ENCODE measurements at places on chromosomes 12 and 14. TPM values are rescaled to one million over a fixed set of nuclear protein-coding genes. Genes with fewer than 3 reads are reported as not detected.

DNA sequence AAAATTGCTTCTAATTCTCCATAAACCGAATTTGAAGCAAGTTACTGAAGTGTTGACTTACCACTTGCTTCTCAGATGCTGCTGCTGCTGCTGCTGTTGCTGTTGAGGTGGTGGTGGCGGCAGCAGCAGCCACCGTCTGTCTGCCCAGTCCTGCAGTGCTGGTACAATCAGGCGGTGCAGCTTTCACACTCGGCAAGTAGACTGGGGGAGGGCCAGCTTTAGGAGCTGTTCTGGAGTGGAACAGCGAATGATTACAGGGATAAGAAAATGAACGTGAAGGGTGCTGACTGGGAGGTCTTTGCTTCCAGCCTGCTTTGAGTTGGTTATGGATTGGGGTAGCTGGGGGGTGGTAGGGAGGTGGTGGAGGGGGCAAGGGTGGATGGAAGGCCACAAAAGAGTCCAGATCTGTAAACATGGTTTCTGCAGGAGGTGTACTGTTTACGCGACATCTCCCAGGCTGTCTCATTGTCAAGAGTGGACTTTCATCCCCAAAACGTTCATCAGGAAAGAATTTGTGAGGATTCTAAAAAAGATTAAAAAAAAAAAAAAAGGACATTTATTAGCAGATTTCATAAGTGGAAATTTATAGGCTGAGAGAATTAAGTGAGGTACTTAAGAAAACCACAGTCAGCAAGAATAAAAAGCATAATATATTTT, 38.8 kb downstream of the UBR7 start:
- DNase-seq: no peak
- peaks cover 17% of the 10 kb centered on the region for H3K4me1 ChIP-seq
- H3K4me3 ChIP-seq: no peak overlapping the region
- H3K27me3 ChIP-seq: no peaks in the 10 kb centered on the region
- peaks cover 16% of the 10 kb centered on the region for H3K36me3 ChIP-seq

GRCh38 chr14:53106768-53107167, 46.4 kb downstream of the DDHD1 start:
- no peak overlapping the region for H3K4me3 ChIP-seq
- H3K27ac ChIP-seq: no peak overlapping the region
- DNase-seq: no peak
- peaks cover 18% of the 10 kb centered on the region for H3K4me1 ChIP-seq
- H3K36me3 ChIP-seq: no peaks in the 10 kb centered on the region

- H3K27me3 ChIP-seq: no peaks in the 10 kb centered on the region
- no peak for DNase-seq
- no peaks in the 10 kb centered on the region for H3K36me3 ChIP-seq
- H3K4me1 ChIP-seq: no peaks in the 10 kb centered on the region
Observed at GRCh38 chr12:23253191-23253590, 628.2 kb downstream of the ETNK1 start.

DNA sequence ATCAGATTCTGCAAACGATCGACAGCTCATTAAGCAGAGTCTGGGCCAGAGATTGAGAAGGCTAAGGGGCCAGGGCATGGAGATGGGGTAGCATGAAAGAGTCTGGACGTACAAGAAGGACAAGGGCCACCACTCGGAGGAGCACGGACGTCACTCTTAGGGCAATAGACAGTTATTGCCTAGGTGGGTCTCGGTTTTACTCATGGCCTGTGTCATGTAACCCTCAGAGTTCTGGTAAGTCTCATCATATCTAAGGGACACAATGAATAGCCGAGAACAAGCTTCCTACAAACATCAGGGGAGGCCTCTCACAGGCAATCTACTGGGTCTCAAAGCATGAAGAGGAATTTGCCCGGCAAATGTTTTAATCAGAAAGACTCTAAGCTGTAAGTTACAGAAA, 30.4 kb upstream of the ITPK1 start:
- no peak overlapping the region for H3K27ac ChIP-seq
- no peak overlapping the region for H3K4me3 ChIP-seq
- H3K27me3 ChIP-seq: no peaks in the 10 kb centered on the region
- DNase-seq: no peak

DNA sequence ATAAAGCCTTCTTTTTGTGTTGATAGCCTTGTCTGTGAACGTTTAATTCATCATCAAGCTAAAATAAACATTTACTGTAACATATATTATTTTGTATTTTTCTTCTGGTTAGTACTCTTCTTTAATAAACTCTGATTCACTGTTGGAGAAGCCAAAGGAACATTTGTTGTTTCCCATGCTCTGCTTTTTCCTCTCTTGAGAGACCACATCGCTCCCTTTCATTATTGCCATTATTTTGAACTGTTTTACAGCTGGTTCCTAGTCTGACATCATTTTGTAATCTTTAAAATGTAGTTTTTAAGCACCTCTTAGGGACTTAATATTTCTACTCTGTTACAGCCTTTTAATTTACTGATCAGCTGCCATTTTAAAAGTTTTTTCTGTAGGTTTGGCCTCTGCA, 301.8 kb downstream of the NPAS3 start:
- no peaks in the 10 kb centered on the region for H3K4me1 ChIP-seq
- no peak overlapping the region for H3K27ac ChIP-seq
- no peak for DNase-seq

DNA sequence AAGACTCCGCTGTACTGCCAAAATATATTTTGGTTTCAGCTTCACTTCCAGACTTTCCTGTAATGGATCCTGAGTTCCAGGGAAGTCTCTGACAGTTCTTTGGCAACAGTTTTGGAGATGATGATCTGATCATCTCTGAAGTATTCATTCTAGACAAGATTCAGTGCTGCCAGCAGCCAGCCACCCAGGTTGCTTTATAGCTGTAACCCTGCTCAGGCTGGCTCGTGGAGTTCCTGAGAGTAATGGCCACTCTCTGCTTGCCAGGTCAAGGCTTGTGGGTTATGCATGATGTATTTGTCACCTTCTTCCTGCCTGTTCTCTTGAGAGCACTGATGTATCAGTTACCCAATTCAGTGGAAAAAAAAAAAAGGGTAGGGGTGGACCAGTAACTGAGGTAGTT, 124.3 kb downstream of the PPHLN1 start:
- H3K4me3 ChIP-seq: no peak overlapping the region
- no peaks in the 10 kb centered on the region for H3K27me3 ChIP-seq
- H3K36me3 ChIP-seq: peaks cover 2% of the 10 kb centered on the region

DNA sequence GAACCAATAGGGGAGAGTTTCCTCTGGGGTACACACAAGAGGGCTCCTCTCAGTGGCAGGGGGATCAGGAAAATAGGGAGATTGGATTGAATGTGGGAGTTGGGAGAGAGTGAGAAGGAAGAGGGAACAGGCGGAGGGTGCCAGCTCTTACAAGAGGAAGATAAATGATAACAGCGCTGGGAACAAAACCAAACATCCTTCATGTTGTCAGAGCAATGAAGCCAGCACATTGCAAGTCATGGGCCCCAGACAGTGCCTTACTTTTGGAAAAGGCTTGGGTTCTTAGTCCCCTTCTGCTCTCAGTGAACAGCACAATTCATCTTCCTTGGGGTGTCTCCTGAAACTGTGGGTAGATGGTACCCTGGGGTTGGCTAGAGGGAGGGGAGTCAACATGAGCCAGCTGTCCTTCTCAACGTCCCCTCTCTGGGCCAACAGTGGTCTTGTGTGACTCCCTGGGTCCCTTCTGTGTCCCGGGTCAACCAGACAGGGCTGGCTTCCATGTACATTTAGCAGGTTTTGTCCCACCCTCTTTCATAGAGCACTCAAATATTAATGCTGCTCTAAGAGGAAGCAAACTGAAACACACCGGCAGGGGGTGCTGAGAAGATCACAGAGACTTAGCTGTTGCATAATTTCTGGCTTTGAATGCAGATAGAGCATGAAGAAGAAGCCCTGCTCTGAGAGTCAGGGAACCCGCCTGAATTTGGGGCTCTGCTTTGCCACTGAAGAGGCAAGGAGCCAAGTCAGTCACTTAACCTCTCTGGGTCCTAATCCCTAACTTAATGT, 138.5 kb downstream of the ESRRB start:
- no peaks in the 10 kb centered on the region for H3K4me1 ChIP-seq
- H3K27ac ChIP-seq: no peak overlapping the region
- DNase-seq: peak; percentile 58

The CLEC1B gene
- not detected for total RNA-seq

The VRTN gene
- total RNA-seq: not detected

DNA sequence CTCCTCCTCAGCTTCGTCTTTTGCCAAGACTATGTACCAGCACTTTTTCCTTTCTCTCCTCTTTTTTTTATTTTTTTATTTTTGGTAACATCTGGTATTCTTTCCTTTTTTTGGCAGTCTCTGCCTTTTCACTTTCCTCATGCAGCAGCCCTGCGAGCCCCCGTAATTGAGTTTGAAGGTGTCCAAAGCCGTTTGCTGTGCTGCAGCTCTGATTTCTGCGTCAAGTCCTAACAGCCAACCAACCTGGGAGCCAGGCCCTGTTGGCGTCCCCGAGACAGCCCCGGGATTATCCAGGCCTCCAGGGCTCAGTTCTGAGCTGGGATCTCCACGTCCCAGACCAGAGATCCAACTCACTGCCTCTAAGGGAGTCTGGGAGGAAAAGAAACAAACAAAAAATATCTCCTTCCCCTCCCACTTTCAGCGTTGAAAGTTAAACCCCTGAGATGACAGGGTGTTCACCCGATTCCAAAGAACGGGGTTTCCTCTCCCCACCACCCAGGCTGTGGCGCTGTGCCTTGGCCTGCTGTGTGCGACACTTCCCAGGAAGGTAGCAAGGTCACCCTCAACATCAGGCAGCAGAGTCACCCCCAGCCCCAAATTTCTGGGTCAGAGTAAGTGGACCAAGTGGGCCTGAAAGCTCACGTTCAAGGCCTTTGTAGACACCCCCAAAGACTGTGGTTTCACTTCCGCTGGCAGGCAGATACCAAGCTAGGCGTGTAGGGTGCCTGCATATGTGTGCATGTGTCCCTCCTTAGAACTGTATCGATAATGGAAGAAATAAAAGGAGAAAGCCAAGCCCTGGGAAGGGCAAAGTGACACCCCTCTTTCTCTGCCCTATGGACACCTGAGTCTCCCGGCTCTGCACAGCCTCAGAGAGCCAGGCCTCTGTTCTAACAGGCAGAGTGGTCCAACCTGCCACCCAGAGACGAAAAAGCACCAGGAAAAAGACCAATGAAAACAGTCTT, 11.1 kb downstream of the BCL11B start:
- no peaks in the 10 kb centered on the region for H3K36me3 ChIP-seq
- no peak overlapping the region for H3K4me3 ChIP-seq
- no peak overlapping the region for H3K27ac ChIP-seq
- no peaks in the 10 kb centered on the region for H3K4me1 ChIP-seq

DNA sequence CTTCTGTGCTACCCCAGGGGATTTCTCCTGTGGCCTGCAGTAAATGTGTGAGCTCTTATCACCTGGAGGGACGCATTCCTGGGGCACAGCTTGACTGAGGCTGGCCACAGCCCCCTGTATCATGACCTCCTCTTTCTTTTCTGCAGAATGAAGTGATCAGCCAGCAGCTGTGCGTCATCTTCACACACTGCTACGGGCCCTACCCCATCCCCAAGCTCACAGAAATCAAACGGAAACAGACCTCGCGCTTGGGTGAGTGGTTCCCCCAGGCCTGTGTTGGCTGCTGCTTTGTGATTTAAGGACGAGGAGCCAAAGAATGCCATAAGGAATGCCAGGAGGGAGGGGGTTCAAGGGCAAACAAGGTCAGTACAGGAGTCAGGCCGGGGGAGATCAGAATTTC, 50.5 kb upstream of the PWP1 start:
- peaks cover 19% of the 10 kb centered on the region for H3K4me1 ChIP-seq
- no peak for DNase-seq
- H3K27ac ChIP-seq: no peak overlapping the region
- H3K36me3 ChIP-seq: no peaks in the 10 kb centered on the region
- no peaks in the 10 kb centered on the region for H3K27me3 ChIP-seq

- DNase-seq: no peak
- peaks cover 26% of the 10 kb centered on the region for H3K4me1 ChIP-seq
- H3K27me3 ChIP-seq: peaks cover 2% of the 10 kb centered on the region
- H3K4me3 ChIP-seq: no peak overlapping the region
- H3K36me3 ChIP-seq: no peaks in the 10 kb centered on the region
Observed at GRCh38 chr12:53208877-53209463, 1.9 kb upstream of the ITGB7 start.

The SLC6A13 gene
- total RNA-seq: 0.52 TPM

The CRIP1 gene
- 53.9 TPM for total RNA-seq

- no peak overlapping the region for H3K4me3 ChIP-seq
- no peaks in the 10 kb centered on the region for H3K27me3 ChIP-seq
- H3K36me3 ChIP-seq: peaks cover 47% of the 10 kb centered on the region
Observed at GRCh38 chr12:7203109-7203508, 13.6 kb downstream of the PEX5 start.

- no peaks in the 10 kb centered on the region for H3K36me3 ChIP-seq
- peaks cover 7% of the 10 kb centered on the region for H3K27me3 ChIP-seq
- H3K4me1 ChIP-seq: peaks cover 51% of the 10 kb centered on the region
- peak overlapping the region; percentile 4 for H3K4me3 ChIP-seq
- H3K27ac ChIP-seq: no peak overlapping the region
Observed at GRCh38 chr14:64708148-64709004, 4.2 kb downstream of the PLEKHG3 start.

- no peak for DNase-seq
- no peak overlapping the region for H3K4me3 ChIP-seq
- no peaks in the 10 kb centered on the region for H3K4me1 ChIP-seq
- H3K27ac ChIP-seq: no peak overlapping the region
Observed at GRCh38 chr14:72311516-72311915, 379.3 kb downstream of the RGS6 start.

The CD27 gene
- not detected for total RNA-seq

DNA sequence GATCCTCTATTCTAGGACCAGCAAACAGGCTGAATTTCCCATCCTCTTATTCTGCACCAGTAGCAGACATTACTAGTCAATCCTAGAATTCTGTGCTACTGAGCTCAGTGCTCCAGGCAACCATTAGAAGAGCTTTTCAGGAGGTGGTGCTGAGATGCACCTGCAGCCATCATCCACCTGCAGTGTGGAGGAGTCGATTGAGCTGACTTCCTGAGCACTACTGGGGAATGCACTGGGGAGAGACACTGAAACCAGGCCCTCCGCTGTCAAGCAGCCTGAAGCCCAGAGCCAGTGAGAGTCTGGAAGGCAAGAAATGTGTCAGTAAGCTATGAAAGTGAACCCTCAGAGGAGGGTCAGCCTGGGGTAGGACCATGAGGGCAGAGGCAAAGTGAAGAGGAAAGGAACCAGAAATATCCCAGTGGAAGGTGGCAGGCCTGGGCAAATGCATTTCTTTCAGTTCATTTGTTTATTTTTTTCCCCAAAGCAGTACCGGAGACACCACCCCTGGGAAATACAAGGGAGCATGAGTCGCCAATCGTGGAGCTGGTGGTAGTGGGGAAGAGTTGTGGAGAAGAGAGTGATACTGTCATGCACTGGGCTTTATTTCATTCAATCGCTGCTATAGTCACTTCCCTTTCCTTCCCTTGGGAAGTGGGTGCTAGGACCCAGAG, 23.0 kb upstream of the SERPINA4 start:
- no peaks in the 10 kb centered on the region for H3K27me3 ChIP-seq
- no peaks in the 10 kb centered on the region for H3K36me3 ChIP-seq
- H3K4me3 ChIP-seq: no peak overlapping the region
- peaks cover 83% of the 10 kb centered on the region for H3K4me1 ChIP-seq
- no peak for DNase-seq
- H3K27ac ChIP-seq: no peak overlapping the region
